ENCODE measurements at places on chromosomes 11 and 22.

- DNase-seq, result no peak
Measured at GRCh38 chr11:117903505-117904382, 25.5 kb downstream of the TMPRSS13 start.

GRCh38 chr22:43331069-43331451 lies 12.1 kb downstream of the SCUBE1 start:
- no peak for DNase-seq

- no peak for DNase-seq
Measured at GRCh38 chr22:50169774-50170341, 673 bp upstream of the PANX2 start.

DNA sequence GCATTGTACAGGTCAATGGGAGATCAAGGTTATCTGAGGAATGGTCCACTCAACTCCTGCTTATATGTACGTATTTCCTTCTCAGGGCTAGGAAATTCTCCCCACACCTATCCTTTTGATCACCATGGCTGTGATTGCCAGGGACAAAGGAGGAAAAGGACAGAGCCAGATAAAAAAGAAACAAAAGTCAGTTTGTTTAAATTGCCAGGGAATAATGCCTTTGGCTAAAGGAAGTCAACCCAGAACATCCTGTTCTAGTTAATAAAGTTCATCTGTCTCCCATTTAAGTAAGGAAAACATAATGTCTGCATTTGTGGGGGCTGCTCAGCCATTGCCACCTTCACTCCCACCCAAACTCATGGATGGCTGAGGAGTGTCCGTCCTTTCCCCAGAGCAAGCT lies 124.7 kb downstream of the ME3 start:
- peak; percentile 43 for DNase-seq

- no peak for DNase-seq
Measured at GRCh38 chr11:95585069-95585751, 204.4 kb downstream of the FAM76B start.

DNA sequence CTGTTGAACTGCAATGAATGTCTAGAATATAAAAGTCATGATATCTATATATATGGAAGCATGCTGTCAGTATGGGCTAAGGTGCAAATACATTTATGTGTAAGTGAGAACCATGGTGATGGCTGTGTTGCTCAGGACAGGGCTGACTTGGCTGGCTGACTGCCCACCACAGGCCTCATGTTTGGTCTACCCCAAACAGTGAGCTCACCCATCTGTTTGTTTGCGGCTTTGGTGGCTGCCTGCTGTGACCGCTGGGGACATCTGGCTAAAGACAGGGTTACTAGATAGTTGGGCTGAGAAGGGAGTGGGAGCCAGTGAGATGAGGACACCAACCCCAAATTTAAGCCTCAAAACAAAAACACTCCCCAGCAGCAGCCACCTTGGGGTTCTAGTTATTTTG lies 6.3 kb downstream of the CD44 start:
- no peak for DNase-seq

DNA sequence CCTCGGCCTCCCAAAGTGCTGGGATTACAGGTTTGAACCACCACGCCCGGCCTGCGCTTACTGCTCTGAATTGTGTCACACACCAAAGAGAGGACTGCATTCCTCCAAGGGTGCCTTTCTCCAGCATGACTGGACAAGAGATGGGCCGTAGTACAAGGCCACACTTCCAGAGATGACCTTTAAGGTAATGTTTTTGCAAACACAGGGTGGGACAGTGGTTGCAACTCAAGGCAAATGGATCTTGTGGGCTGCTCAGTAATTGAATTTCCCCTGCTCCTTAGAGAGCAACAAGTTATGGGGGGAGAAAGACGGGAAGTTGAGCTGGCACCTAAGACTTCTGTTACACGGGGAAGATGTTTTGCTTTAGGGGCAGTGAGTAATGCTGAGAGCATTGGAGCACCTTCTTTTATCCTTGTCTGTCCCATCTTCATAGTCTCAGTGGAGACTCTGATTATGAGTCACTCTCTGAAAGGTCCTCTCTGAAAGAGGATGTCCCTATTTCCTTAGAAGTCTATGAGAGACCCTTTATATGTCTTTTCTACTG lies 66.3 kb downstream of the C11orf91 start:
- DNase-seq, result no peak

DNA sequence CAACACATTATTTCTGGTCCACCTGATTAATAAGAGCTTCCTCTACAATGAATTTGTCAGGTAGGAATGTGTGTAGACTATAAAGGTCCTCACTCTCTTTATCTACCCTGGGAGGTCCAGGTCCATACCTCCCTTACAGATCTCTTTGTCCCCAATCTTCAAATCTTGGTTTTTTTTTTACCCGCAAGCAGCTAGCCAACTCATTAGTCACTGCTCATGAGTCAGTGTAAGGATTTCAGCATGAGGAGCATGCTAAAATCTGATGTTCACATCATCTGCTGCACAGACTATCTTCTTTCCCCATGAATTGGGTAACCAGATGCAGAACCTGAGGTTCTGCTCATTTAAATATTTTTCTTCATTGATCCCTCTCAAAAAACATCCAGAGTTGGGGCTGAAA lies 397.0 kb upstream of the ISX start:
- DNase-seq, result no peak

DNA sequence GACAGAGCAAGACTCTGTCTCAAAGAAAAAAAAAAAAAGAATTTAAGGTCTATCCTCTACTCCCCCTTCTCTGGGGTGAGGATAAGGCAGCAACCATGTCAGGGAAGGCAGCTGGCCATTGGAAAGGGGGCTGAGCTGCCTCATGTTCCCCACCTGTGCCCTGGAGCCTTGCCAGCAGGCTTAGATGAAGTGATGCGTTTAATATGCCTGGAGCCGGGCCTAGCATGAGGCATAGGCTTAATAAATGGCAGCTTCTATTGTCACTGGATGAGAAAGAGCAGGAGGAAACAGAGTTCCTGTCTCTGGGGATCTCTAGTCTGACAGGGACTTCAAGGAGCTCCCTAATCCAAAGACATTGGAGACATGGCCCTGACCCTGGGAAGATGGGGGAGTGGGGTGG lies 3.2 kb upstream of the KCNE3 start:
- no peak for DNase-seq

GRCh38 chr11:20020198-20020597 lies 140.1 kb downstream of the DBX1 start:
- no peak for DNase-seq

DNA sequence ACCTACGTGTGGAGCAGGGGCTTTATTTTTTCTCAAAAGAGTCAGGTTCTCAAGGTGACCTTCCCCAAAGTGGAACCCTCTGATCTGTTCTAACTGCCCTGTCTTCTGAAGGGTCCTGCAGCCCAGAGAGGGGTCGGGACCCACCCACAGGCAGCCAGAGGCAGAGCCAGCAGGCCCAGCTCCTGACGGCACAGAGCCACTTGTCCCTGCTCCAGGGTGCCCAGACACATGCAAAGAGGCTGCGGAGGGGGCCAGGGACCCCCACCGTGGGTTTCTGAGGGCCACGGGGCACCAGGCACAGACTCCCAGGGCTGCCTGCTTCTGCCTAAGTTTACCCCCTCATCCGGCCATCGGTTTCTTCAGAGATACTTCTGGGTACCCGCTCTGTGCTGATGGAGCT lies 37.1 kb downstream of the FLRT1 start:
- no peak for DNase-seq

Data from muscle of leg (tissue), 16 donors.